Effector CD4-positive, alpha-beta T cell (primary cell): ENCODE measurements at places on chromosomes 11 and 22.

DNA sequence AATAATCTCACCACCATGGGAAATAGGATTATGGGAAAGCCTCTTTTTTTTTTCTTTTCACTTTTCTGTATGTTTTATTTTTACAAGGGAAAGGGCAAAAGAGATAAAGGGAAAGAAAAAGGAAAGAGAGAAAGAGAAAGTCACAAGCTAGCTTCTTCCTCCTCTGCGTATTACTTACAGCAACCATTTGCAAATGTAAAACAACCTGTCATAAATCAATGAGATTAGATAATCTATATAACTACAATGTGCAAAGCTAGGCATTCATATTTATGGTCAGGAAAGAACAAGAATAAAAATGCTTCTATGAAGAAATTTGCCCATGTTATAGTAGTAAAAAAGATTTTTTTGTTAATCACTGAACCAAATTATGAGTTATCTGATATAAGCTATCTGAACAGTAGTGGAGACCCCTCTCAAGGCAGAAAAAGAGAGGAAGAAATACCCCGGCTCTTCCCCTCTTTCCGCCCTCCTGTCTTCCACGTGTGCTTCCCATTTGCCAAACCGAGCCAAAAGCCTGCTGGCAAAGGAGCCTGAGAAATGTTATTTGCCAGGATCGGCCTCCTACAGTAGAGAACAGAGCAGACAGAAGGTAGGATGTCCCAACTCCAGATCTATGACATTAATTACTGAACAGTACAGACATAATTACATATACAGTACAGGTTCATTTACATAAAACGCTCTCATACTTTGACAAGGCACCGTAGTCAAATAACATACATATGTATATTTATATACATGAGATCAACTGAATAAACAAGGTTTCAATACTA, 50.2 kb downstream of the ARHGAP32 start:
- DNase-seq = no peak

DNA sequence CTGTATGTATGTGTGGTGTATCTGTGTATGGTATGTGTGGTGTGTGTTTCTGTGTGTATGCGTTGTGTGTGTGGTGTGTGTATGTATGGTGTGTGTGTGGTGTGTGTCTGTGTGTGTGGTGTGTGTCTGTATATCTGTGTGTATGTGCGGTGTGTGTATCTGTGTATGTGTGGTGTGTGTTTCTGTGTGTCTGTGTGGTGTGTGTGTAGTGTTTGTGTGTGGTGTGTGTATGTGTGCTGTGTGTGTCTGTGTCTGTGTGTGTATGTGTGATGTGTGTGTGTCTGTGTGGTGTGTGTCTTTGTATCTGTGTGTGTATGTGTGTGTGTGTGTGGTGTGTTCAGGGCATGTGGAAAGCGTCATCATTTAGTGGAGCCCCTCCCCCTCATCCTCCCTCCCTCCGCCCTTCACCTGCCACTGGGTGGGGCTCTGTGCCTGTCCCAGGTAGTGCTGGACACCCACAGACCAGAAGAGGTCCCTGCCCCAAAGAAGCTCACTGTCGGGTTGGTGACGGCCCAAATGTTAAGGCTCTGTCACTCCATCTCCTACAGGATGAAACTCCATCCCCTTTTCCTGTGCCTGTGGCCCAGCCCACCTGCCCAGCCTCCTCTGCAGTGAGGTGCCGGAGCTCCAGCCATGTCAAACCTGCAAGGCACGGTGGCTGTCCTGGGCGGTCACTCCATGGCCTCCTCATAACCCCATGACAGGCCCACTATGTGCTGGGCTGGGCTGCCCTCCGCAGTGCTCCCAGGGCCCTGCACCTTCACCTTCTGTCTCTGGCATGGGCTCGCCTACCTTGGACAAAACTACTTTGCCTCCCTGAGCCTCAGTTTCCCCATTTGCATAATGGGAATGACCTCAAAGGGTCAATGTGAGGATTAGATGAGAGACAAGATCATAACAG, 23.4 kb upstream of the SHISAL1 start:
- no peak for DNase-seq

GRCh38 chr11:100632941-100633452, 54.1 kb upstream of the ARHGAP42 start:
- no peak for DNase-seq

DNA sequence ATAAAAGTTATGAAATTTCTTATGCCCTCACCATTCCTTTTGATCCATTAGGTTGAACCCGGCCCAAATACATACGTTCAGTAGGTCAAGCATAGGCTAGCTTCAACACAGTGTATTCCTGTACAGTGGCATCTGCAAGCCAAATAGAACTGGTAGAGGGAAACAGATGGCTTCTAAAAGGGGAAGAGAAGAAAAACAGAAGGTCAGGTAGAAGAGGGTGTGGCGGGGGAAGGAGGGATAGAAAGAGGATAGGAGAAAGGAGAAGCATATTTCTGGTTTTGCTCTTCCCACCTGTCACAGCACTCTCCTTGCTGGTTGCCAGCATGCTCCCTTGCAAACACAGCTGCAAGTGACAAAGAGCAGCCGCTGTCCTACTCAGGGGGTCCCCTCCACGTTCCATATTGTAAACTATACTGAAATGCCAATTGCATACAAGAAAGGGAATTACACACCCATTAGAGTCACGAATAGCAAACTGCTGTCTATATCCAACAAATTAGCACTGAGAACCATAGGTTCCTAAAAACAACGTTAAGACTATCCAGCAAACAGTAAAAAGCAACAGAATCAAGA, 71.8 kb downstream of the PHF21A start:
- no peak for DNase-seq
